ENCODE measurements at places on chromosomes 4 and X.

GRCh38 chr4:145936997-145937901 is 1.4 kb downstream of the ZNF827 start:
- peak; percentile 69 for DNase-seq

- DNase-seq, result no peak
Observed at GRCh38 chr4:95213366-95213765, 335.4 kb downstream of the UNC5C start.

- no peak for DNase-seq
Observed at GRCh38 chr4:180940680-180941079, 1302.5 kb upstream of the TENM3 start.

DNA sequence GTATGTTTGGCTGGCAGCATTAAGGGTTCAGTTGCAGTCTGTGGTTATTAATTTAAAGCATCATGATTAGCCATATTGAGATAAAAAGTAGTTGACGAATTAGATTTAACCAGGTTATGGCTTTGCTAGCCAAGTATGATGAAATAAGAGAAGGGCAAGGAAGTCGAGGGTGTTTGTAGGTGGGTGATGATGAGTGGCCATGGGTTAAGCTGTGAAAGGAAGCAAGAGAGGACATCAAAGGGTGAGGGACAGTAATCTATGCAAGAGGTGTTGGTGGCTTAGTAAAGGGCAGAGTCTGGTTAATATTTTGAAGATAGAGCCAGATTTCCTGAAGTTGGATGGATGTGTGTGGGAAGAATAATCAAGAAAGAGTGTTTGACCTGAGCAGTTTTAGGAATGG is 44.5 kb downstream of the STIM2 start:
- DNase-seq, result no peak

GRCh38 chr4:107423677-107424405 is 296.2 kb downstream of the PAPSS1 start:
- no peak for DNase-seq

- no peak for DNase-seq
Observed at GRCh38 chr4:8338351-8338961, 68.9 kb downstream of the HTRA3 start.

DNA sequence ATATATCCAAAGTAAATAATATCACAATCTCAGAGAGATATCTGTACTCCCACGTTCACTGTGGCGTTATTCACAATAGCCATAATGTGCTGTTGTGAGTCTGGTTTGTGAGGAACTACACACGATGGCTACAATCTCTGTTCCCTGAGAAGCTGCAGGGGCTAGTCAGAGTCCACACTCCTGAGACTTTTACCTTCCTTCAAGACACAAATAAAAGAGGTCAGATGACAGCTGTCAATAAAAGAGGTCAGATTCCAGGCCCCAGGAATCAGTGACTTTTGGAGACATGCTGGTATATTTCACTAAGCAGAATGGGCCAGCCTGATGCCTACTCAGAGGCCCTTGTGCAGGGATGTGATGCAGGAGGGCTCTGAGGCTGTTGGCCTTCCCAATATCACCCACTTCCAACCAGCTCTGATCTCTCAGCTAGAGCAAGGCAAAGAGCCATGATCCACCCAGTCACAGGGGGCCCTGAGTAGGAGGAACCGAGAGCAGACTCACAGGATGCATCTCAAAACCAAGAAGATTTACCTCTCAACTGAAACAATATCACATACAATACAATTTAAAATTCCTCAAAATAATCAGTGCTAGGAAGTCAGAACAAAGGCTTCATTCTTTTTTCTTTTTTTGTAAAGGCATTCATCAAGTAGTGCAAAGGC is 13.8 kb downstream of the FRYL start:
- DNase-seq, result no peak

- no peak for DNase-seq
Observed at GRCh38 chrX:25548811-25549210, 533.0 kb upstream of the ARX start.

GRCh38 chr4:111028795-111029194 is 405.9 kb upstream of the PITX2 start:
- no peak for DNase-seq

GRCh38 chr4:139633661-139634060 is 32.0 kb upstream of the MGST2 start:
- no peak for DNase-seq

- no peak for DNase-seq
Observed at GRCh38 chrX:135985973-135986310, 707 bp downstream of the SLC9A6 start.

DNA sequence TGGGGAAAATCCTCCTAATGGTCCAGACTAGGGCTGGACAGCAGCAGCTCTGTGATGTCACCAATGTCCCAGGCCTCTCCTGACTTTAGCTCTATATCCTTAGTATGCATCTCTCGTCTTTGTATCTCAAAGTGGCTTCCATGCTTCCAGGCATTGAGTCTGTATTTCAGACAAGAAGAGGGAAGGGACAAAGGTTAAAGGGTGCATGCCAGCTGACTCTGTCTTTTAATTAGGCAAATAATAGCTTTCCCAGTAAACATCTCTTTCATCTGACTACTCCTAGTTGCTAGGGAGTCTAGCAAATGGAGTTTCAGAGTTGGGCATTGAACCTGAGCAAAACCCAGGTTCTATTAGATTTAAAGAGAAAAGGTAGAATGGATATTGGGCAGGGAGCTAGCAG is 5.4 kb downstream of the FAM47E start:
- no peak for DNase-seq
